ENCODE measurements at places on chromosomes 3 and 15. TPM values are rescaled to one million over a fixed set of nuclear protein-coding genes. Genes with fewer than 3 reads are reported as not detected.

The TKT gene
- 868 TPM for total RNA-seq

The TOPBP1 gene
- 25.5 TPM for total RNA-seq

The CCK gene
- 0.89 TPM for total RNA-seq

The SPINK8 gene
- not detected for total RNA-seq

The XYLB gene
- total RNA-seq, result 1.1 TPM

The GP5 gene
- total RNA-seq, result 1.2 TPM

The CSPG4 gene
- 2.4 TPM for total RNA-seq

- no peak for DNase-seq
Measured at GRCh38 chr3:3665961-3666640, 133.1 kb upstream of the LRRN1 start.

DNA sequence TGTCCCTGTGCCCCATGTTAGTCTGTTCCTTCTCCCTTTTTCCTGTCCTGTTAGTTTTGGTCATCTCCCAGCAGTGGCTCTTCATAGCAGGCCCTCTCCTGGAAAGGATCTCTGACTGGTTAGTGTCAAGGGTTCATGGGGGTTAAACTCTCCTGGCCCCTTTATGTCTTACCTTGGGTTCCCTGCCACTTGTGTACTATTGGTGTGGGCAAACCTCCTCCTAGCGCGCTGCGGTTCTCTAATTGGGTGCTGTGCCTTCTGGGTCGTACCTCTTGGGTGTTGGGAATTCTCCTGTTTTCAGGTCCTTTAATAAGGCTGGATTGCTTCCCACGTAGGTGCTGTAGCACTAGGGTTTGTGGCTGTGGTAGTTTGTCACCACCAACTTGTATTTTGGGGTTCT, 18.8 kb downstream of the GMPS start:
- DNase-seq, result no peak

DNA sequence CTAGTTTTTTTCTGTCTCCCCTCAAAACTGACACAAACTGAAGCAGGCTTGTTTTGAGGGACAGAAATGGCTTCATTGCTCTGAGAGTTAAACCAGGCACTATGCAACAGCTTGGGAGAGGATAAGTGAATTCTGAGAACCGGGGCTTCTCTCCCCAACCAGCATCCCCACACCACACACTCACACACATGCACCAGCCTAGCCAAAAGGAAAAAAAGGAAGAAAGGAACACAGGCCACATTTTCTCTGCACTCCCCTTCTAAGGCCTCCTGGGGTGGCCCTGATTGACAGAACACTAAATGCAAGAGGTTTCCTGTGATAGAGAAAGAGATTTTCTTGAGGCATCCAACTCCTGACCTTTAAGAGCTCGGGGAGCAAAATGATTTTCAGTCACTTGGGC, 177.5 kb downstream of the TLE3 start:
- DNase-seq, result no peak

DNA sequence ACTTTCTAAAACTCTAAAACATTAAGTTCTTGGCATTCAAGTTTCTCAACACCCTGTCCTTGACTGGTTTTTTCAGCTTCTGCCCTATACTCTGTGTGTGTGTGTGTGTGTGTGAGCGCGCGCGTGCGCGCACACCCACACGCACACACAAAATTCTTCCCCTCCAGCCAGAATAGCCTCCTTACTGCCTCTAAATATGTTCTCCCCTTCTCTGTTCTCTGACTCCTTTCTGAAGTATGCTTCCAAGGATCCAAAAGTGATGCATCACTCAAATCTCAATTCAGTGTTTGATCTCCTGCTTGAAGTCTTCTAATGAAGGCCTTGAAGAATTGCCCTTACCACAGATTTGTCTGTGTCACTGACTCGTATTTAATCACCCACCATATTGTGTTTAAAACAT, 129.8 kb downstream of the SLC25A26 start:
- DNase-seq, result no peak

- DNase-seq, result no peak
Measured at GRCh38 chr3:100737334-100737733, 28.0 kb downstream of the TFG start.

- DNase-seq, result no peak
Measured at GRCh38 chr15:100703032-100703578, 100.7 kb downstream of the ASB7 start.

GRCh38 chr15:87591582-87591981, 665.0 kb downstream of the NTRK3 start:
- DNase-seq, result no peak

DNA sequence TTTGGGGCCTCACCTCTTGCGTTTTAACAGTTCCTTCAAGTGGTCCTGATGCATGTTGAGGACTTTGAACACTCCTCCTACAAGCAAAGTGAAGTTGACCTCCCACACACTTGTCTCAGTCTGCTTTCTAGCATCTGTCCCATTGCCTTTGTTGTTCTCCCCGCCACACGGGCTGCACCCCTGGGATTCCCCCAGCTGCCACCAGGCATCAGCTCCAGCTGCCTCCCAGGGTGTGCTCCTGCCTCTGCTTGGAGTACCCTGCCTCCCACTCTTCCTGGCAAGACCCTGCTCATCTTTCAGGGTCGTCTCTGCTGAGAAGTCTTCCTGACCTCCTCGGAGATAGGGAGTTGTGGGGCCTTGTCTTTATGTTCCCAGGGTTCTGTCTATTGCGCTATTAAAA, 52.2 kb downstream of the IGF1R start:
- no peak for DNase-seq

GRCh38 chr3:120370463-120370862, 21.3 kb upstream of the LRRC58 start:
- DNase-seq, result no peak

- DNase-seq, result no peak
Measured at GRCh38 chr3:65033576-65033975, 345.8 kb upstream of the ADAMTS9 start.

DNA sequence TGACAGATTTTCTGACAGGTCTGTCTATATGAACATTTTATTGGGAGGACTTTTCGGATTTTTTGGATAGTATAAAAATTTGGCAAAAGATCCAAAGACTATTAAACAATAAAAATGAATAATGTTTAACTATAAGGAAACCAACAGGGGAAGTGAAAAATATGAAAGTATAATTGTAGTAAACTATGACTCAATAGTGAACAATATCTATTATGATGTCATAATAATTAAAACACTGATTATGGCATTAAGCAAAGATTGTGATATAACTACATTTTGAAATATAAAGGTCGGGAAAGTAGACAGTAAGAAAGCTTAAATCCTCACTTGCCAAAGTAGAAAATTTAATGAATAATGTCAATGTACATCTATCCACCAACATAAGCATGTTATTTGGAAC, 44.3 kb upstream of the CNTN6 start:
- no peak for DNase-seq

- DNase-seq, result peak; percentile 44
Measured at GRCh38 chr3:150703299-150703755, 393 bp downstream of the ERICH6 start.

GRCh38 chr3:89320186-89320585, 212.8 kb downstream of the EPHA3 start:
- no peak for DNase-seq

DNA sequence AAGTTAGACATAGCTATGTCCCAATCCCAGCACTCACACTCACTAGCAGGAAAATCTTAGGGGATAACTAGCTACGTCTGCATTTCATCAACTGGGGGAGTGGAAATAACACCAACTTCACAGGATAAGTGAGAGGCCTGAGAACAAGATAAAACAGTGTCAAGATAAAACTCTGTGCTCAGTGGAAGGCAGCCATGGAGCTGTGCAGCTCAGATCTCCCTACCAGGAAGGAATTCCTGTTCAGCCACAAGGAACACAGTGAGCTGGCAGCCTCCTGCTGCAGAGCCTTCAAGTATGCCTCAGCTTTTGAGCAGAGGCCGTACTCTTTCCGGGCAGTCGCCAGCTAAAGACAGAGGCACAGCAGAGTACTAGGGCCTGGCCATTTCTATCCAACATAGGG, 115.8 kb upstream of the TOPAZ1 start:
- DNase-seq, result peak; percentile 65

DNA sequence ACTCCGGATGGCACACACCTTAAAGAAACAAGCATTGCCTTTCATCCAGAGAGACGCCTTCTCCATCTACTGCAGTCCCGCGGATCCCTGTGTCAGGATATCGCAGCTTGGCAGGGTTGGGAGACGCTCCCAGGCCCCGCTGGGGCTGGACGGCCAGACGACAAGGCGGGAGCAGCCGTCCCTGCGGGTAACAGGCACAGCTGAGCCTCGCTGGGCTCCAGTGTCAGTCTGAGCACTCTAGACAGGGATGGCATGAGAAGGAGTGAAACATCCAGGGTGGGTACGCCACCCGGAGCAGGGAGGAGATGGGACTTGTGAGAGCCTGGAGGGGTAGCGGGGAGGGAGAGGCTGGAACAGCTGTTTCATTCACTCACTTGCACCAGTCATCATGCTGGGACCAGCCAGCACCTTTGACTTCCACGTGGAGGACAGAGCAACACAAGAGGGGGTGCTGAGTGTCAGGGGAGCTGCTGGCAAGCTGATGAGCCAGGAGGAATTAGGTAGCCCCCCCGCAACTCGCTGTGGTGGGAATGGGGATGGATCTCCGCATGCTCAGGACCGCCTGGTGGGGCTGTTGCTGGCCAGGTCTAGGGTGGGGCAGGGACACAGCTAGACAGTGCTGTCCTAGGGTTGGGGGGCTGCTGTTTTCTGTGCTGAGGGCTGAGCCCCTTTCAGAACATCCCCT, 31.6 kb upstream of the SNRPA1 start:
- no peak for DNase-seq

GRCh38 chr3:177300039-177300833, 103.0 kb upstream of the TBL1XR1 start:
- peak; percentile 96 for DNase-seq

- no peak for DNase-seq
Measured at GRCh38 chr3:177894081-177894728, 642.0 kb upstream of the KCNMB2 start.

- peak; percentile 75 for DNase-seq
Measured at GRCh38 chr3:50126287-50127211, 28.6 kb upstream of the SEMA3F start.

All from thyroid gland (tissue), 4 donors.